Activated CD8-positive, alpha-beta memory T cell treated with anti-CD3 and anti-CD28 coated beads for 24 hours (primary cell): ENCODE measurements at places on chromosomes 3 and 15.
A peak's percentile ranks its signal among the peaks of the same experiment; 100 is the strongest.

DNA sequence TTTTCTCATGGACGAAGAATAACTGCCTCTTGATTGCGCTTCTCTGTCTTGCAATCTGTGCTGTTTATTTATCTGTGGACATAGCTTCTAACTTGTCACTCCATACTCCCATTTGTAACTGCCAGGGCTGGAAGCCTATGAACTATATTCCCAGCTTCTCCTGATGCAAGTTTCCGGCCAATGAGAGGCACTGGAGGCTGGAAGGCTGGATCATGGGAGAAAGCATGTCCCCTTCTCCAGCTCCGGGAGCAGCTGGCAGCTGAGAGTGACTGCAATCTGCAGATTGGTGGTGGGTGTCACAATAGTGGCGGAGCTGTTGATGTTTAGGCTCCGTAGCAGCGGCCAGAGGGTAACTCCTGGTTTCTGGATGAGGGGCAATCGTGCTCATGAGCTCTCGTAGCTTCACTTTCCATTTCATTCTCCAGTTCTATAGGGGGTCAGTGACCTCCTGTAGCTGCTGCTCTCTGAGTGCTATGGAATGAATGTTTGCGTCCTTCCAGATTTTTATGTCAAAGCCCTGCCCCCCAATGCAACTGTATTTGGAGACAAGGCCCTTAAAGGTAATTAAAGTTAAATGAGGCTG is 35.7 kb upstream of the PCSK6 start:
- DNase-seq, result no peak

GRCh38 chr3:146035366-146035765 is 125.6 kb downstream of the PLOD2 start:
- DNase-seq, result no peak

- no peak for DNase-seq
Measured at GRCh38 chr3:59704292-59704691, 654.5 kb upstream of the CFAP20DC start.

DNA sequence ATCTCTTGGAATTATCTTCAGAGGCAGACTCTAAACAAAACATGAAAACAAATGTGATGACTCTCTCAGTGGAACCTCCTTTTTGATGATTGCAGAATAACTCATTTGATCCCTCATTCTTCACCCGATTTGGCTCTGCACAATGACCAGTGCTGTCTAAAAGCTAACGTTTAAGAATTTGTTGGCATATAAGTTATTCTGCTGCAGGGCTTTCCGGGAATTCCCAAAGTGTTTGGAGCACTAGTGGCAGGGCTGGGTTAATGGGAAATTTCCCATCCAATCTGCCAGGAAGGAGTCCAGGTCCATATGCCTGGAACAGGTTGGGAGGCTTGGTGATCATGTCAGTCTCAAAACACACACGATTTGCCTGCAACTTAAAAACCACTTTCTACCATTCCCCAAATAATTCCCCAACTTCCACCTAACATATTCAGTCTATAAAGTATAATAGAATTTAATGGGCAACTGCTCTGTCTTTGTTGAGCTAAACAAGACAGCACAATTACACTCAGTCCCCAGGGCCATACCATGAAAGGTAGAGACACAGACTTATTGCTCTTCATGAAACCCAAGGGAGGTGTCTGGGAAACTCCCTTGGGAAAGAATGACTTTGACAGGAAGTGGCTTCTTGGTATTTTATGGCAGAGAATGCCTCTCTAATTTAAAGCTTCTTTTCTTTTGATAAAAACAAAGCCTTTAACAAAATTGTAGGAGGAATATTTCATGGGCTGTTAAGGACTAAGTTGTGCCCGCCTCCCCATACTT is 38.0 kb downstream of the ARRDC4 start:
- no peak for DNase-seq

- no peak for DNase-seq
Measured at GRCh38 chr15:41629463-41629862, 30.7 kb upstream of the MGA start.

DNA sequence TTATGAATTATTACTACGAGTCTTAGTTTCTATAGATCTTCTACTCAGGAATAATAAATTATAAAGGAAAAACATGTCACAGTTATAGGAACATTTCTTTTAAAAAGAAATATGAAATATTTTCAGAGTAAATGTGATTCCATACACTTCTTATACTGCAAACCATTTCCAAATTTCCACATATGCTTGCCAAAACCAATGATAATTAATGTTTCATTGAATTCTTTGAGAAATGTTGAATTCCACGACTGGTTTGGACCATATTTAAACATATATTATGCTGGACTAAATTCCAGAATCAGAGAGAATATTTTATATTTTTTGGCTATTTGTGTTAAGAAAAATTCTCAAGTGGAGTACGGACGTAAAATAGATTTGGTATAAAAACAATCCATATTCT is 144.6 kb downstream of the EPHA3 start:
- no peak for DNase-seq

GRCh38 chr15:80779658-80780415 is 667 bp downstream of the CEMIP start:
- DNase-seq, result no peak

DNA sequence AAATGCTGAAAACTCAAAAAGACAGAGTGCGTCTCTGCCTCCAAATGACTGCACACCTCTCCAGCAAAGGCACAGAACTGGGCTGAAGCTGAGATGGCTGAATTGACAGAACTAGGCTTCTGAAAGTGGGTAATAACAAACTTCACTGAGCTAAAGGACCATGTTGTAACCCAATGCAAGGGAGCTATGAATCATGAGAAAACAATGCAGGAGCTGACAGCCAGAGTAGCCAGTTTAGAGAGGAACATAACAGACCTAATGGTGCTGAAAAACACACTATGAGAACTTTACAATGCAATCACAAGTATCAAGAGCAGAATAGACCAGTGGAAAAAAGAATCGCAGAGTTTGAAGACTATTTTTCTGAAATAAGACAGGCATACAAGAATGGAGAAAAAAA is 10.1 kb upstream of the AVEN start:
- no peak for DNase-seq

DNA sequence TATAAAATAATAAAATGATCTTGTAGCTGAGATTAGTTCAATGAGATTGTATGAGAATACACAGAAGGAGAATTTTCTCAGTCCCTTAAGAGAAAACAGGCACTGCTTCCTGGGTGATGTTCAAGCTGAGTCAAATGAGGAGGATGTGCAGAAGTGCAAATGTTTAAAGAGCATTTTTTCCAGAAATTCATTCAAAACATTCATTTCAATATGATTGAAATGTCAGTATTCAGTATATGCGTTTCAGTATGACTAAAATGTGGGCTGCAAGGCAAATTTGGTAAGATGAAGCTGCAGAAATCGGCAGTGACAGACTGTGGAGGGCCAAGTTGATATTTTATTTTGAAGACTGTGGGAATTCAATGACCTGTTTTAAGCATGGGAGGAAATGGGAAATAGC is 19.3 kb upstream of the PYDC2 start:
- DNase-seq, result no peak

GRCh38 chr3:143383421-143383820 is 263.9 kb downstream of the CHST2 start:
- no peak for DNase-seq

GRCh38 chr15:53193149-53193548 is 403.0 kb upstream of the ONECUT1 start:
- DNase-seq, result no peak

- no peak for DNase-seq
Measured at GRCh38 chr3:175307642-175308041, 448.5 kb downstream of the NAALADL2 start.

DNA sequence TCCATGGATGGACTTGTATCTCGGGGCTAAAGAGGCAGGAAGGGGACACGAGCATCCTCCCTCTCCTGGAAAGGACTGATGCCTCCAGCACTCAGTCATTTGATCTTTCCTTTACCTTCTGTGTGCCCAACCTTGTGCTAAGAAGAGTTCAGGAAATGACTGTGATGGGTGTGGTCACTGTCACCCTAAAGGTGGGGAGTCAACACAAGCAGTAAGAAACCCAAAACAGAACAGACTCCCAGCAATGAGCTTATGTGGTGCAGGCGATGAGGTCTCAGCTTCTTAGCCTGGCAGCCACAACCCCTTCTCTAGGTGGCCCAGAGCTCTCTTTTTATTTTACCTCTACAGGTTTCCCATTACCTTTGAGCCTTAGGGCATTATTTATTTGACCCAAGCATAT is 3.8 kb downstream of the MPI start:
- no peak for DNase-seq

- no peak for DNase-seq
Measured at GRCh38 chr3:61673651-61674050, 112.3 kb downstream of the PTPRG start.

- DNase-seq, result no peak
Measured at GRCh38 chr3:115808816-115809215, 185.5 kb downstream of the GAP43 start.

- no peak for DNase-seq
Measured at GRCh38 chr3:71406972-71407810, 176.3 kb downstream of the FOXP1 start.

DNA sequence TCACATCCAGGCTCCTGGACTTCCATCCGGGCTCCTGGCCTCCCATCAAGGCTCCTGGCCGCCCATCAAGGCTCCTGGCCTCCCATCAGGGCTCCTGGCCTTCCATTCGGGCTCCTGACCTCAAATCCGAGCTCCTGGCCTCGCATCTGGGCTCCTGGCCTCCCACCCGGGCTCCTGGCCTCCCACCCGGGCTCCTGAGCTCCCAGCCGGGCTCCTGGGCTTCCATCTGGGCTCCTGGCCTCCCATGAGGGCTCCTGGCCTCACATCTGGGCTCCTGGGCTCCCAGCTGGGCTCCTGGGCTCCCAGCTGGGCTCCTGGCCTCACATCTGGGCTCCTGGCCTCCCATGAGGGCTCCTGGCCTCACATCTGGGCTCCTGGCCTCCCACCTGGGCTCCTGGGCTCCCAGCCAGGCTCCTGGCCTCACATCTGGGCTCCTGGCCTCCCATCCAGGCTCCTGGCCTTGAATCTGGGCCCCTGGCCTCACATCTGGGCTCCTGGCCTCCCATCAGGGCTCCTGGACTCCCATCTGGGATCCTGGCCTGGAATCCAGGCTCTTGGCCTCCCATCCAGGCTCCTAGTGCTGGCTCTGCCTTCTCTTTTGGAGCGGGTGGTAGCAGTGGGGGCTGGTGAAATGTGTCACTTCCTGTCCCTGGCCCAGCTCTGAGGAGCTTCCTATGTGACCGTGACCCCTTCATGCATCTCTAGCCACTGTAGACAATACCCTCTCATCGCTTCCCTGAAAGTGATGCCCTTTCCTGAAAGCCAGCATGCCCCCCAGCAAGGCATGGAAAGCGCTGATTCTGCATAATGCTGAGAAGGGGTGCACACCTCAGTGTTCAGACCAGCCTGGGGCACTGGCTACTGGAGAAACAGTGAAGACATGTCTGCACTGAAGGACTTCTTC is 62.7 kb upstream of the BLM start:
- peak; percentile 58 for DNase-seq

DNA sequence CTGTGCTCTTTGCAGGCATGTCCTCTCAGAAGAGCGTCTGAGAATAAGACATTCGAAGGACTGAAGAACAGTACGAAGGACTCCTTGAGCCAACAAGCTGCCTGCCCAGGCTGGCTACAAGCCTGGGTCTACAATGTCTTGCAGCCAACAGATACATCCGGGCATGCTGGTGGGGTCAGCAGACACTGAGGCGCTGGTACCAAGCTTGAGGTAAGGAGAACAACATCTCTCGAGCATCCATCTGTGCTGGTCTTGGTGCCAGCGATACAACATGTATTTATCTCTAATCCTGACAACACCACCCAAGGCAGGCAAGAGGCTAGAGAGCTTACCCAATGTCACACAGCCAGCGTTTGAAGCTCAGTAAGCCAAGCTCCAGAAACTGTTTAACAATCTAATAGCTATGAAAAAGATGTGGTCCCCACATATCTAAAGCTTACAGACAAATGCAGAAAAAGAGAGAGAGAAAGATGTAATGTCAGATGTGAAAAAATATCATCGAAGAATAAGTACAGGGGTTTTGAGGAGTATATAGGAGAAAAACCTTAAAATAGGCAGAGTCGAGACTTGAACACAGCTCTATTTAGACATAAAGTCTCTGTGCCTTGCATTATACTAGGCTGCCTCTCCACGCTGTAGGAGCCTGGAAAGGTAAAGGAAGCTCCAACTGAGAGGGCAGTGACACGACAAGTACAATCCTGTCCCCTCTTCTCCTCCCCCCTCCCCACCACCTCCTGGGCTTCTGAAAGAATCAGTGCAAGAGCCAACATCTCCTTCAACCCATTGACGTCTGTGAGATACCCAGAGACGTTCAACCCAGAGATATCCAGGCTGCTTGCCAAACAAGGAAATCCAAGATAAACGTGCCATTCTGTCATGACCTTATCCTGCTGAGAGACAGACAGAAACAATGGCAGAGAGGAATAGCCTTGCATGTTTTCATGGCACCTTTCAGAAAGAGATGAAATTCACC is 39.4 kb downstream of the WWTR1 start:
- no peak for DNase-seq

GRCh38 chr3:38003817-38004414 is 13.3 kb downstream of the VILL start:
- no peak for DNase-seq

DNA sequence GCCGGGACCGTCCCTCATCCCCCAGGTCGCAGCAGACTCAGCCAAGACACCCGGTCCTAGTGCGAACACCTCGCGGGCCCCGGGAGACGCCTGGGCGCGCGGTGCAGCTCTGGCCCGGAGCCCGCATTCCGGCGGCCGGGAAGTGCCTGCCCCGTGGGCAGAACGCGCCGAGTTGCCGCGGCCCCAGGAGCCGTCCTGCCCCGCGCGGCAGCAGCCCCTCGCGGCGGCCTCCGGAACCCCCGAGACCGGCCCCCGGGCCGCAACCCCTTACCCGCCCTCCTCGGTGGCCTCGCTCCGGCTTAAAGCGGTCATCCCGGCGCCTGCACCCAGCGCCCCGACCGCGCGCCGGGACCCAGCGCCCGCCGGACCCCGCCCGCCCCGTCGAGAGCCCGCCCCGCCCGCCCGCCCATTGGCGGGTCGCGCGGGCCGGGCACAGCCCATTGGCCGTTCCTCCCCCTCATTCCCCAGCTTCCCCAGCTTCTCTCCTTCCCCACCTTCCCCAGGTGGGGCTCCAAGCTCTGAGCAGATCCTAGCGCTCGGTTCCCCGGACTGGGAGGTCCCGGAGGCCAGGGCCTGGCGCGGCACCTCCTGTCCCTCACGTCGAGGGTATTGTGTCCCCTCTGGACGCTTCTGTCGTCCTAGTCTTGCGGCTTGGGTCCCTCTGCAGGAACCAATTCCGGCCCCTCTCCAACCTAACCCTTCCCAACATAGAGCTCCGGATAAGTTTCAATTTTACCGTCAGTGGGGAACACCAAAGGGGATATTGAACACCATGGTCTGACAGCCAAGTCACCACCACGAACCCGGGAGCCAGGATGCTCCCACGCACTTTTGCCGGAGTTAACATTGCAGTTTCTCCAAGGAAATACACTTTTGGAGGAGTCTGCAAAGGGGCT is at the start of gene GRAMD2A:
GRAMD2A (minus strand) TSS at position 328 of the 896 bp plus-strand sequence.
- DNase-seq, result peak; percentile 78
